Colonic mucosa (tissue), 4 donors: ENCODE measurements at places on chromosomes 7 and 10. TPM values are rescaled to one million over a fixed set of nuclear protein-coding genes. Genes with fewer than 3 reads are reported as not detected.

DNA sequence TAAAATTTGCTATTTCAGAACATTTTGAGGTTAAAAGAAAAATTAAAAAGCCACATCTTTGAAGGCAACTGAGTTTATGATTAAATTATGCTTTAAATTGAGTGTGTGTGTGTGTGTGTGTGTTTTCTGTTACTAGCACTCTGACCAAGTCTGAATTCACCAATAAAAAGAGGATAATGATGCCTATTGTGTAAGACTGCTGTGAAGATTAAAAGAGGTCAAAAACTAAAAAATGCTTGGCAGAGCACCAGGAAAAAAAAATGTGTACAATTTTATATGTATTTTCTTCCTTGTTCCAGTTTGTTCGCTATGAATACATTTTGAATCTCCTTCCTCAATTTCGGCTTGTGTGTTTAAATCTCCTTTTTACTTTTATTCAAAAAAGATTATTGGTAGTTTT lies 316.6 kb upstream of the MAGI2 start:
- DNase-seq, result no peak
- no peaks in the 10 kb centered on the region for H3K4me1 ChIP-seq
- H3K27ac ChIP-seq, result no peak overlapping the region
- no peak overlapping the region for H3K4me3 ChIP-seq

DNA sequence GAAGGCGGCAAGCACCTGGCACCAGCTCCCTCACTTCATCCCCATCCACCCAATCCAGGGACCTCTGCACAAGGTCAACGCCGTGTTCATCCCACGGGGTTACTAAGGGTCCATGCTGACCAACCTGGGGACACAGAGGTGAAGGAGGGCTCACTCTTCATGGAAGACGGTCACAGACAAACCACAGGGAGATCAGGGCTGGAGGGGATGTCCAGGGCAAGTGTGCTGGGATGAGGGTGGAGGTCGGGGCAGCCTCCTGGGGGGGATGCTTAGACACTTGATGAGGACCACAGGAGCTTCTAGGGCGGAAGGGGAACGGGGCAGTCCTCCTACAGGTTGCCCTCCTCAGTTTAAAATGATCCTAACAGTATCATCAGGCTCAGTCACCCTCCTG lies 46.7 kb downstream of the FAM53B start:
- H3K36me3 ChIP-seq, result peaks cover 9% of the 10 kb centered on the region
- peaks cover 4% of the 10 kb centered on the region for H3K4me1 ChIP-seq
- no peak for DNase-seq
- H3K4me3 ChIP-seq, result no peak overlapping the region

GRCh38 chr10:65323802-65324201 lies 1602.0 kb upstream of the LRRTM3 start:
- no peaks in the 10 kb centered on the region for H3K27me3 ChIP-seq
- no peaks in the 10 kb centered on the region for H3K36me3 ChIP-seq
- no peaks in the 10 kb centered on the region for H3K4me1 ChIP-seq
- no peak overlapping the region for H3K4me3 ChIP-seq

DNA sequence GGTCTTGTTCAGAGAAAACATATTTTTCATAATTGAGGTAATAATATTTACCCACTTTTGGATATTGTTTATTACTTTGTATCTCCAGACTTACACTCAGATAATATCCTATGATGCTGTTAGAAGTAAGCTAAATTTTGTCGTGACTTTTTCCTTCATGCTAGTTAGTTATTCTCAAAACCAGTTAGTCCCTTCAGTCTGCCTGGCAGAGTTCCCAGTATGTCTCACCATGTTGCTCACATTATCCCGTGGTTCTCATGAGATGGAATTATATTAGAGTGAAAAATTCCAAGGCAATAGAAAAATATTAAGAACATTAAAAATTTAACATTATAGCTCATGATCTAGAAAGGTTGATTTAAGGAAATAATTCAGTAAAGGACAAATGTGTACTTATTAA lies 81.5 kb upstream of the SMIM30 start:
- H3K4me3 ChIP-seq, result no peak overlapping the region
- no peaks in the 10 kb centered on the region for H3K27me3 ChIP-seq
- H3K4me1 ChIP-seq, result no peaks in the 10 kb centered on the region
- H3K36me3 ChIP-seq, result no peaks in the 10 kb centered on the region

DNA sequence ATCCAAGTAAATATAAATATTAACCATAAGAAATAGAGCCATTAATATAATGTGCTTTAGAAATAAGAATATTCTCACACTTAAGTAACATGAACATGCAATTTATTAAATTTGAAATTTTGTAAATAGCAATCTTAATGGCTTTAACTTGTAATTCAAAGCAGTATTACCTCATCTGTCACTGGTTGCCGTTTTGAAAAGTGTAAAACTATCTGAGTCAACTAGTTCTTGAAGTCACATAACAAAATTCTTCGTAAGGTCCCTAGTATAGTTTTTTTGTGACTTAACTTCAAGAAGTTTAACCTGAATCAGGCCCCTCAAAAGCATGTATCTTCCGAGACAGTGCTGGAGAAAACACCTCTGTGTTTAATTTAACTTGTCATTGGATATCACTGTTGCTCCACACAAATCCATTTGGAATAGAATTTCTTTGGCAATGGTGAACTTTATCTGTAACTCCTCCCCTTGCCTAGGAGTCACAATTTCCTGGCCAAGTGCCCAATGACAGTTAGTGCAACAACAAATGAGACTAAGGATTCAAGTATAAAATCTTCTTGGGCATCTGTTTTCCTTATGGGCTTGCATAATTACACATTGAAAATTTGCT lies 47.1 kb downstream of the NT5C2 start:
- peak; percentile 75 for DNase-seq
- no peak overlapping the region for H3K27ac ChIP-seq
- H3K27me3 ChIP-seq, result no peaks in the 10 kb centered on the region

DNA sequence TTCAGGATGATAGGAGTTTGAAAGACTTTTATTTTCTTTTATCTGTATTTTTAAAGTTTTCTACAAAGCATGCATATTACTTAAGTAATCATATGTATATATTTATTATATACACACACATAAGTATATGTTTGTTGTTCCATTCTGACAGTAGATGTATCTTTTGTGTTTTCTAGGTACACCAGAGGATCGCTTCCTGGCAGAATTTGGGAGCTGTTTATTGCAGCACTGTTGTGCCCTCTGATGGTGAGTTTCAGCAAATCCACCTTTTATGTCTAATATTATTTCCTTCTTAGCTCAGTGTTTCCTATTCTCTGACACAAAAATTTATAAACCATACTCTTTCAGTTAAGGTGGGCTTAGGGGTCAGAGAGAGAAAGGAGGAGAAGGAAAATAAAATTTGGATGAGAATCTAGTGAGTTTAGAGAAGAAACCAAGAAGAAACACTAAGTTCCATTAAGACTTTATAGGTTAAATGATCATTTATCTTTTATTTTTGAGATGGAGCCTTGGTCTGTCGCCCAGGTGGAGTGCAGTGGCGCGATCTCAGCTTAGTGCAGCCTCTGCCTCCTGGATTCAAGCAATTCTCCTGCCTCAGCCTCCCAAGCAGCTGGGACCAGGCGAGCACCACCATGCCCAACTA lies 59.2 kb upstream of the OIT3 start:
- no peak overlapping the region for H3K27ac ChIP-seq
- no peaks in the 10 kb centered on the region for H3K27me3 ChIP-seq
- no peak overlapping the region for H3K4me3 ChIP-seq
- H3K36me3 ChIP-seq, result no peaks in the 10 kb centered on the region
- peak; percentile 45 for DNase-seq

- H3K4me1 ChIP-seq, result no peaks in the 10 kb centered on the region
- H3K4me3 ChIP-seq, result no peak overlapping the region
- H3K36me3 ChIP-seq, result no peaks in the 10 kb centered on the region
- no peak for DNase-seq
- H3K27ac ChIP-seq, result no peak overlapping the region
These were observed 20.4 kb upstream of the ZNF488 start for GRCh38 chr10:47404446-47404845.

- no peak overlapping the region for H3K4me3 ChIP-seq
- DNase-seq, result no peak
These were observed 45.8 kb downstream of the EXOC6 start for GRCh38 chr10:92894081-92894655.

DNA sequence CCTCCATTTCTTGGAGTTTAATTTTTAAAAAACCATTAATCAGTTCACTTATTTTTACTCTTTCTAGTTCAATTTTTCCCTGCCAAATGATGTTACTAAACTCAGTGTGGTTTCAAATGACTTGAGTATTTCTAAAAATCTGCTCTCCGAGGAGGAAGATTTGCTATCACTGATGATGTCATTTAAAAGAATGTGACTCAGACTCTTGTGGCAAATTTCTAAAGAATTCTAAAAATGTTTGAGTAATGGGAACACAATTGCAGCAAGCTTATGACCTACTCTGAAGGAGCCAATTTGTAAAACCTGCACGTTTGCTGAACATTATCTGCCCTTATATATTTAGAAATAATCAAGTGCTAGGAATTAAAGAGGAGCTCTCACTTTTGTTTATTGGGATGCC lies 88.6 kb downstream of the SPAG6 start:
- DNase-seq, result no peak
- no peak overlapping the region for H3K27ac ChIP-seq
- H3K4me3 ChIP-seq, result no peak overlapping the region
- H3K27me3 ChIP-seq, result no peaks in the 10 kb centered on the region

GRCh38 chr7:105210721-105211205 lies 178.0 kb downstream of the SRPK2 start:
- H3K27me3 ChIP-seq, result no peaks in the 10 kb centered on the region
- no peaks in the 10 kb centered on the region for H3K36me3 ChIP-seq
- peak overlapping the region; percentile 2 for H3K27ac ChIP-seq
- no peaks in the 10 kb centered on the region for H3K4me1 ChIP-seq
- no peak overlapping the region for H3K4me3 ChIP-seq
- no peak for DNase-seq

ANXA7 gene
- 133 TPM for total RNA-seq

SAMD9 gene
- total RNA-seq, result 21.5 TPM

GRCh38 chr10:86715836-86716235 lies 40.6 kb upstream of the BMPR1A start:
- no peak for DNase-seq
- no peak overlapping the region for H3K4me3 ChIP-seq
- no peaks in the 10 kb centered on the region for H3K36me3 ChIP-seq
- H3K27ac ChIP-seq, result no peak overlapping the region
- H3K4me1 ChIP-seq, result peaks cover 3% of the 10 kb centered on the region

SLC29A4 gene
- 20.7 TPM for total RNA-seq

GRCh38 chr7:87766827-87767226 lies 109.3 kb downstream of the SLC25A40 start:
- H3K4me1 ChIP-seq, result no peaks in the 10 kb centered on the region
- H3K27ac ChIP-seq, result no peak overlapping the region
- DNase-seq, result no peak
- H3K27me3 ChIP-seq, result no peaks in the 10 kb centered on the region

ZNF804B gene
- not detected for total RNA-seq

GRCh38 chr7:78472519-78472918 lies 673.9 kb downstream of the PHTF2 start:
- H3K27ac ChIP-seq, result no peak overlapping the region
- no peaks in the 10 kb centered on the region for H3K4me1 ChIP-seq
- H3K4me3 ChIP-seq, result no peak overlapping the region
- H3K27me3 ChIP-seq, result no peaks in the 10 kb centered on the region
- no peak for DNase-seq
- no peaks in the 10 kb centered on the region for H3K36me3 ChIP-seq

DNA sequence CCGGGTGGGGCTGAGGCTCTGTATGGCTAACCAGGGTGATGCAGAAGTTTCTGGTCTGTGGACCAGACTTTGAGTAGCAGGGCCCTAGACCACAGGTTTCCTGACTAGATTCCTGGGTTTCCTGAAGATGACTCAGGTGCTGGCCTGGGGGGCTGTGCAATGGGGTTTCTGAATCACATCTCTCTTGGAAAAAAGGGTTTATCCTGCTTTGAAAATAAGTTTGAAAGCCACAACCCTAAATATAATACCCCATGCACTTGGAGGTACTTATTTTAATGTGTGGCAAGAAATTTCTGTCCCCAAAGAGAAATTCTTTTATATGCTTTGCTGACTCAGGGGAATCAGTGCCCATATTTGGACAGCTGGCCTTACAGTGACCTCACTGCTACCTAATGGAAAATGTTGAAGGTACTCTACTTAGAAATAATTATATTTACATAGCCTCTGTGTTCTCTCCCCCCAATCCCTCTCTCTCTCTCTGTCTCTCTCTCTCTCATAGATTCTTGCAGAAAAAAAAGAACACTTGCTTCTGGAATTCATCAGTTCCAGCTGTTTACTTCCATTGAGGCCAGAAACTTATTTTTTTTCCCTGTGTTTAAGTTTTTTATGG lies 184.4 kb upstream of the LYZL2 start:
- no peaks in the 10 kb centered on the region for H3K4me1 ChIP-seq
- H3K4me3 ChIP-seq, result no peak overlapping the region
- no peak for DNase-seq
- H3K27ac ChIP-seq, result no peak overlapping the region
- H3K27me3 ChIP-seq, result no peaks in the 10 kb centered on the region

- no peak for DNase-seq
- no peaks in the 10 kb centered on the region for H3K27me3 ChIP-seq
- peaks cover 7% of the 10 kb centered on the region for H3K4me1 ChIP-seq
- H3K36me3 ChIP-seq, result no peaks in the 10 kb centered on the region
- H3K4me3 ChIP-seq, result no peak overlapping the region
These were observed 84.9 kb downstream of the ARID5B start for GRCh38 chr10:61986382-61986781.

TSPAN12 gene
- total RNA-seq, result 22.0 TPM

GRCh38 chr7:7554021-7554432 lies 12.7 kb upstream of the MIOS start:
- H3K4me3 ChIP-seq, result no peak overlapping the region
- no peaks in the 10 kb centered on the region for H3K36me3 ChIP-seq
- no peak for DNase-seq

STAG3 gene
- total RNA-seq, result 3.8 TPM

- H3K4me1 ChIP-seq, result no peaks in the 10 kb centered on the region
- no peak overlapping the region for H3K27ac ChIP-seq
- H3K27me3 ChIP-seq, result no peaks in the 10 kb centered on the region
- no peak for DNase-seq
- H3K4me3 ChIP-seq, result no peak overlapping the region
- H3K36me3 ChIP-seq, result no peaks in the 10 kb centered on the region
These were observed 13.9 kb downstream of the FIGNL1 start for GRCh38 chr7:50436133-50436806.

DNA sequence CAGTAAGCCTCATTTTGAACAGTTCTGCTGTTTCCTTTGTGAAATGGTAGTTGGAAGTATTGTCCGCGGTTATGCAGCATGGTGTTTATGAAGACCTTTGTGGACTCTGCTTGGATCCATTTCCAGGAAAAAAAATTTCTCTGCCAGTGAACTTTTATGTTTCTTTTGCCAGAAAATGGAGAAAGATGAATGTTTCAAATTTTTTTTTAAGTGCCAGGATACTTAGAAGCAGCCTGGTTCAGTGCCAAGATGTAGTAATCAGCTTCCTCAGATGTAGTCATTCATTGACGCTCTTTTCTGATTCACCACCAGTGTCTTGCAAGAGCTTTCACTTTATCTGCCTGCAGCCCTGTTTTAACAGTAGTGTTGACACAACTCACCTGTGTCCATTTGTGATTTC lies 258.2 kb downstream of the SDK1 start:
- H3K27me3 ChIP-seq, result no peaks in the 10 kb centered on the region
- H3K36me3 ChIP-seq, result no peaks in the 10 kb centered on the region
- no peak overlapping the region for H3K4me3 ChIP-seq
- H3K27ac ChIP-seq, result no peak overlapping the region
- H3K4me1 ChIP-seq, result no peaks in the 10 kb centered on the region
